ENCODE measurements at places on chromosomes 7 and 10.

DNA sequence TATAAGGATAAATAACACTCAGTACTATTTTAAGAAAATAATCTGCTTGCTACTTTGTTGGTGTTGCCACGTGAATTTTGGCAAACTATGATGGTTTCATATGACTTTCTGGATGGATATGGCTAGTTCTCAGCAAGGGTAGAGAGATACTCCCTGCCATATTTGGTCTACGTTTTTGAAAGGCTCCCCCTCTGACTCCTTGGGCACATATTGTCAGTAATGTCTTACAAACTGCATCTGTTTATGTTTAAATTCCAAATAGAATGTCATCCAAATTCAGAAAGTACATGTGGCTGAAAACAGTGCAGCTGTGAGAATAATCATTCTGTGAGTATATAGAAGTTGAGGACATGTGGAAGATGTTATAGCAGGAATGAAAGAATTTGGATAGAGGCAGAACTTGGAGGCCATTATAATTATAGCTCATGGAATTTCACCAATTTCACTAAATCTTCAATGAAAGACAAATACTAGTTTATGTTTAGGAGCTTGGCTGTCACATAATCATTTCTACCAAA is 107.8 kb downstream of the SRI start:
- no peak overlapping the region for H3K27ac ChIP-seq
- H3K4me3 ChIP-seq = no peak overlapping the region
- no peaks in the 10 kb centered on the region for H3K36me3 ChIP-seq
- H3K4me1 ChIP-seq = no peaks in the 10 kb centered on the region
- H3K27me3 ChIP-seq = no peaks in the 10 kb centered on the region

DNA sequence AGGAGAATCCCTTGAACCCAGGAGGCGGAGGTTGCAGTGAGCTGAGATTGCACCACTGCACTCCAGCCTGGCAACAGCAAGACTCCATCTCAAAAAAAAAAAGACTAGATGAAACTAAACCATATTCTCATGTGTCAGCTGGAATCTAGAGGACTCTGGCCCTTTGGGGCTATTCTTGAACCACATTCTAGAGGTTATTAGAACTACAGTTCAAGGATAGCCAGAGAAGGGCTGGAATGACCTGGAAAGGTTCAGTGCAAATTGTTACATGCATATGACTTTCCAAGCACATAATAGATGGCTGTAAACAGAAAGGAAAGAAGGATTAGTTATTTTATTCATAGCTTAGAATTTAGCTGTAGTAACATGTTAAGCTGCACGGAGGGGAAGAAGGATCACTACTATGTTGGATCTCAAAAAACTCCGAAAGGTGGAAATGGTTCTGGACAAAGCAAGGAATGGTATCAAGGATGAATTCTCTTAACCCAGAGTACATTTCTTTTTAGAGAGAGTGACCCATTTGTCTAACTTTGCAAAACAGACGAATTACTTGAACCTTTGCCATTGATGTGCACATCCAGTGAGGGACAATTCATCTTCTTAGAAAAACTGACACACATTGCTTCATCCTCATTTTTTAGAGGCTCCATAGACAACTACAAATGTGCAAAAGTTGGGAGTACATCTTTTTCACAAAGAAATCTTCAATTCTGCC is 124.0 kb upstream of the SAMD8 start:
- DNase-seq = peak; percentile 44
- no peak overlapping the region for H3K4me3 ChIP-seq
- H3K27me3 ChIP-seq = no peaks in the 10 kb centered on the region
- no peaks in the 10 kb centered on the region for H3K4me1 ChIP-seq

DNA sequence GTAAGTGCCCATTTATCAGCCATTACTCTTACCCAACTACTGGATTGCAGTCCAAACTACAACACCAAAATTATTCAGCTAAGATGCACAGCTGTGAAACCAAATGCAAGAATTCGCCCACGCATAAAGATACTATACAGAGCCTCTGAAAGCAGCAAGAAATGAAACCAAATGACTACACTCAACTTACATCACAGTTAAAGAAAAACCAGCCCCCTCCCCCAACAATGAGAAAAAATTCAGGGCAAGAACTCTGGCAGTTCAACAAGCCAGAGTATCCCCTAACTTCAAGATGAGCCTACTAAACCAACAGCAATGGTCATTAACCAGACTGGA is 209.1 kb upstream of the VWC2 start:
- no peaks in the 10 kb centered on the region for H3K4me1 ChIP-seq
- H3K27ac ChIP-seq = no peak overlapping the region
- no peak for DNase-seq
- no peaks in the 10 kb centered on the region for H3K36me3 ChIP-seq
- H3K27me3 ChIP-seq = no peaks in the 10 kb centered on the region

DNA sequence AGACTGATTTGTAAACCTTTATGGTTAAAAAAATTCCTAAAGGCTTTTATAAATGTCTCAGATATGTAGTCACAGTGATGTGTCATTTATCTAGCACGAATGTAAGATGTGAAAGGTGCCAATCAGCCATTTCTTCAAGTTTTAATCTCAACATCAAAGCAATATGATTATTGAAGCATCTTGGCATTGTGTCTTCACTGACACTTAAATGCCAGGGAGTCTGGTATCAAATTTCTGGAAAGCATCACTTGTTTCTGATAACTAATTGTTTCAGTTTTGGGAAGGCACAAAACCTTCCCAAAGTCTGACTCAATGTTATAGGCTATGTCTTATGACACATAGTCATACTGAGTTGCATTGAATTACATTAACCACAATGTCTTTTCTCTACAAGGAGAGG is 492.0 kb upstream of the CNTNAP2 start:
- no peak for DNase-seq
- H3K27me3 ChIP-seq = no peaks in the 10 kb centered on the region
- H3K36me3 ChIP-seq = no peaks in the 10 kb centered on the region
- H3K4me3 ChIP-seq = no peak overlapping the region
- no peak overlapping the region for H3K27ac ChIP-seq

- no peaks in the 10 kb centered on the region for H3K36me3 ChIP-seq
- H3K27me3 ChIP-seq = no peaks in the 10 kb centered on the region
- H3K27ac ChIP-seq = no peak within 1 kb of the TSS
- H3K4me1 ChIP-seq = peaks cover 14% of the 10 kb centered on the region
Measured at GRCh38 chr7:45888185-45888992, at the start of gene IGFBP1. Gene IGFBP1 (plus strand): TSS chr7:45888488. CDS start chr7:45888653, 165 bp downstream.

GRCh38 chr7:16918288-16918895 is 36.6 kb upstream of the AGR3 start:
- H3K27ac ChIP-seq = no peak overlapping the region
- peaks cover 25% of the 10 kb centered on the region for H3K4me1 ChIP-seq
- no peaks in the 10 kb centered on the region for H3K27me3 ChIP-seq
- peak; percentile 14 for DNase-seq
- H3K4me3 ChIP-seq = no peak overlapping the region
